ENCODE measurements at places on chromosomes 6 and 20.

DNA sequence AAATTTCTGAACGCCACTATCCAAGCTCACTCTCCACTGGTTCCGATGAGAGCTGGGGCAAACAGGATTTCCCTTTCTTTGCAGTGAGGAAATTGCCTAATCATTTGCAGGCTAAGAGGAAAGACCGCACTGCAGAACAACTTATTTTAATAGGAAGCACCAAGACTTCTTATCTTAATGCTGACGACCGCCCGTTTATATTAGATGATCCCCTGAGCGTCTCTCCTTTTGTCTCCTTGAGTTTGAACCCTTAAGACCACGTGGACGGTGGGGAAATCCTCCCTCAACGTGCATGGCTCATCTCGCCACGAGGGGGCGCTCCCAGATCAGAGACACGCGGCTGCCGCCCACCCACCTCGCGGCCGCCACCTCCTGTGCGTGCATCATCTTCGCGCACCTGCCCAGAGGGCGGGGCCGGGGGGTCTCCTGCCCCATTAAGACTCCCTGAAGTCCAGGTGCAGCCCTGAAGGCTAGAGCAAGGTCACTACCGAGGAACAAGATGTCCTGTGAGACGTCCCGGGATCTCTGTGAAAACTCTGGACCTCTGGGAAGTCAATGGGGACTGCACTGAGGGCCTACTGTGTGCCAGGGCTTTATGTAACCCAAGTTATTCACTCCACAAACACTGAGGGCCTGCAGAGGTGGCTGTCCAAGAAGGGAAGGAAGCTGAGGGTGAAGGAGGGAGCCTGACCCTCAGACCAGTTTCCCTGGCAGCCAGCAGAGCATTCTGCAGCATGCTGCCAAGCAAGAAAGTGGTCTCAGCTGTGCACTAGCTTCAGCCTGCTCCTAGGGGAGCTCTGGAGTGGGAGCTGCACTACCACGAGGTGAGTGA, 28.1 kb downstream of the PDYN start:
- no peak for DNase-seq

DNA sequence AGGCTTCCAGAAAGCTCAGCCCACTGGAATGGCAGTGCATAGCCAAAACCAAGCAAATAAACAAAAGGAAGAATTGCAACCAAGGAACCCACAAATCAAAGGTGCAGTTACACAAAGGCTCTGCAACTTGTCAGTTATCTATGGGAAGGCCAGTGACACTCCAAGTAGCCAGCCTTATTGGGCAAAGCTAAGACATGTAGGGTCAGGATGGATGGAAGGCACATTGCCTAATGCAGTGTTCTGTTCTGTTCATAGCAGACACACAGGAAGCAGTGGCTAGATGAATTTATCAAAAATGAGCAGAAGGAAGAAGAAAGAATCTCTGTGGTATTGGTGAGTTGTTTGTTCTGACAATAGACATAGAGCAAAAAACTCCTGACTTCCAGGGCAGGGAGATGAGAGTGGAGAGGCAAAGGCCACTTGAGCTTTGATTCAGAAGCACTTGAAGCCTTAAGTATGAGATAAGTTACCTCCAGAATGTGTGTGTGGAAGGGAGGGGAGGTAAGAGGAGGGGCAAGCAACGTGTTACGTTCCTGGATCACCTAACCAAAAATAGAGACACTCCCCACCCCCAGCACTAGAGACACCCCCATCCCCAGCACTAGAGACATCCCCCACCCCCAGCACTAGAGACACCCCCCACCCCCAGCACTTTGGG, 57.9 kb upstream of the AKAP12 start:
- no peak for DNase-seq

DNA sequence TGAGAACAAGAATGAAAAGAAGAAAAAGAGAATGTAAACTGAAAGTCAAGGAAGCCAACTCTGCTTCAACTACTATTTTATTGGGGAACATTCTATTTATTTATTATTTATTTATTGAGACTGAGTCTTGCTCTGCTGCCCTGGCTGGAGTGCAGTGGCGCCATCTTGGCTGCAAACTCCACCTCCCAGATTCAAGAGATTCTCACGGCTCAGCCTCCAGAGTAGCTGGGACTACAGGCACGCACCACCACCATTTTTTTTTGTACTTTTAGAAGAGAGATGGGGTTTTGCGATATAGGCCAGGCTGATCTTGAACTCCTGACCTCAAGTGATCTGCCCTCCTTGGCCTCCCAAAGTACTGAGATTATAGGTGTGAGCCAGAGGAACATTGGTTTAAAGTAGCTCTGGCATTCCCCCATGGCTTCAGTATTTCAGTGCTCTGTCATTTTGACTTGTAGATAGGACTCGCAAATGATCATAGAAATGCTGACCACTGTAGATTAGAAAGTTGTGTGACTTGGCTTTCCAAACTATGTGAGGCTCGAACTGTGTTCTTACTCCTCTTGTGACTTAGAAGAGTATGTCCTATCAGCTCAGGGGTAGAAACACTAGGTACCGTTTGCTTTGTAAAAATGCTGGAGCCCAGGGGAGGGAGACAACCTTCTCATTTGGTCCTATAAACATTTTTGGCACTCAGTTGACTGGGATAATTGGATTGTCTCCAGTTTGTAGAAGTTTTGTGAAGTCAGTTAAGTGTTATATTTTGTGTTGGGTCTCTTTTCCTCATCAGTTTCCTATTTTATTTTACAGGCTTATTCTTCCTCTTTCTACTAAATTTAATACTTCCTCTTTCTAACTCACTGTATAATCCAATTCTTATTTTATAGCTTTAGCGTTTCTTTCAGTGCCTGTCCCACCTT, 544.9 kb upstream of the CITED2 start:
- DNase-seq: no peak

GRCh38 chr6:129929433-129929832, 68.3 kb upstream of the TMEM244 start:
- DNase-seq: peak; percentile 59

DNA sequence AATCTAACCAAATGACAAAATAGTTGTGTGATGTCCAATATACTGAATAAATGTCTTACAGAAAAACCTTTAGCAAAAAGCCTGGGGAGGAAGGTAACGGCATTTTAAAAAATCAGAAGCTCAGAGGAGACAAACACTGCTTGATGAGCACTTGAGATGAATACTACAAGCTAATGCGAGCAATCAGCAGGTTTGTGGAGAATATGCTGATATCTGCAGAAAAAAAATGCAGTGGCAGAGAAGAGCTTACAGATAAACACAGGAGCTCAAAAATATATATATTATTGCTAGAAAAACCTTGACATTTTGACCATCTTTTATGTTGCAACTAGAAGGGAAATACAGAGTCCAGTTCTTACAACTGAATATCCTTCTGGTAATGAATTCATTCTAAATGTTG, 972.7 kb downstream of the KIF16B start:
- DNase-seq: no peak

GRCh38 chr6:53627391-53628218, 38.0 kb downstream of the KLHL31 start:
- no peak for DNase-seq

DNA sequence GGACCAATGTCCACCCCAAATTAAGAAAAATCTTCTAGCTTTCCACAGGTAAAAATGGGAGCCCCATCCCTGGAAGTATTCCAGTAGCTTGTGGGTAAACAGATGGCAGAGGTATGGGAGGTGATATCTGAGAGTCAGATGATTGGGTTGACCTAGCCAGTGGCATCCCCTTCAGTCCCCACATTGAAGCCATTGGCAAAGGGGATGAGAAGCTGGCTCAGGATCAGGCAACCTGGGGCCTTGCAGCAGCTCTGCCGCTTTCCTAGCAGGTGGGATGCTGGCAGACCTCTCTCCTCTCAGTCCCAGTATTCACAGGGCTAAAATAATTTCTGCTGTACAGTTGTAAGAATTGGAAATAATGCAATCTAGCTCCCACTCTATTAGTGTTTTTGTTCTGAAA, 108.9 kb upstream of the KCNG1 start:
- no peak for DNase-seq

- DNase-seq: no peak
Measured at GRCh38 chr20:45229264-45230056, 8.3 kb downstream of the SEMG2 start.

GRCh38 chr6:75611011-75611701, 9.5 kb downstream of the SENP6 start:
- DNase-seq: no peak

- no peak for DNase-seq
Measured at GRCh38 chr20:32431457-32431856, 73.3 kb downstream of the ASXL1 start.

DNA sequence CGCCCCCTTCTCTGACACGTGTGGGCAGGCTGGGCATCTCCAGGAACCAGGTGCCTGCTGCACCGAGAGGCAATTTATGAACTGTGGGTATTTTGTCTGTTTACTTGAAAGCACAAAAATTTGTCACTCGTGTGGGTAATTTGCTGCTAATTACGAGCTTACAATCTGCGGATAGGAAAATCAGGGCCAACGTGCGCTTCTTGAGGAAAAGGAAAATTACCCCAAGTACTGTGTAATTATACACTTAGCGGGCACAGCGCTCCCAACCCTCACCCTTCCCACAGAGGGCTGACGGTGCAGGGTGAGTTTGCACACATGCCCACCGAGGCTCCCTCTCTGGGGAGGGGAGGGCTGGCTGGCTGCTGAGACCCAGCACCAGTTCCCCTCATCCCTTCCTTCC, 25.3 kb upstream of the MDGA1 start:
- DNase-seq: no peak

DNA sequence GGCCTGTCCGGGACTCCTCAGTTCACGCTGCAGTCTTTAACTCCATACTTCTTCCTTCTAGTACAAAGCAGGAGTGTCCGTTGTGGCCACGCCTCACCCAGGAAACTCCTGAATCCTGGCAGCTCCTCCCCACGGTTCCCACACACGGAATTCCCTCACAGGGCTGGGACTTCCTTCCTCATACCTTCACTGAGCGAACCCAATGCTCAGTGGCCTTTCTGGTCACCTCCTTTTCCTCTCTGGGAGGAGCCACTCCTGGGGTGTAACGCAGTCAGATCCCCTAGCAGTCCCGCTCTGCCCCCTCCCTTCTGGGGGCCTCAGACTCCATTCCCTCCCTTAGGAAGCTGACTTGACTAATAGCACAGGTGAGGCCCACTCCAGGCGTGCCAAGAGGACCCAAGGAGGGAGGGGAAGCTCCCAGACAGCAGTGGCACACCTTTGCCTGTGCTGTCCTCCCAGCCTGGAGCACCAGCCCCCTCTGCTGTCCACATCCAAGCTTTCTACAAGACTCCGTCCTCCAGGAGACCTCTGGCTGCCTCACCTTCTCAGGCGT, at the start of gene SLC52A3:
SLC52A3 (minus strand) TSS at position 75 of the 553 bp plus-strand sequence. CDS start 2,726 bp downstream, outside the sequence.
- DNase-seq: no peak

DNA sequence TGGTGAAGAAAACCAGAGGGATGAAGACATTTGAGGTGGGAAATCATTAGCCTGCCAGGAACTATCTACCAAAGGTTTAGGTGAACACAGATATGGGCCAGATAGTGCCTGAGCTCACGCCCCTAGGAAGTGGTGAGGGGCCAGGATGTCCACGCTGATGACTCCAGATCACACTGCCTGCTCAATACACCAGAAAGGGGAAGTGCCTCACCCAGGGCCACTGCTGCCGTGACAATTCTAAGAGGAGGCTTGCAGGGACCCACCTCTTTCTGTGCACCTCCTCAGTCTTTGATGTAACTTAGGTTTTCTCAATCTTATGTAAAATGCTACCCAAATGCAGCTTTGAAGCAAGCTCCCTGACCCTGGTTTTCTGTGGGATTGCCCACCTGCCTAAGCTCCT, 5.4 kb upstream of the RAB44 start:
- no peak for DNase-seq

DNA sequence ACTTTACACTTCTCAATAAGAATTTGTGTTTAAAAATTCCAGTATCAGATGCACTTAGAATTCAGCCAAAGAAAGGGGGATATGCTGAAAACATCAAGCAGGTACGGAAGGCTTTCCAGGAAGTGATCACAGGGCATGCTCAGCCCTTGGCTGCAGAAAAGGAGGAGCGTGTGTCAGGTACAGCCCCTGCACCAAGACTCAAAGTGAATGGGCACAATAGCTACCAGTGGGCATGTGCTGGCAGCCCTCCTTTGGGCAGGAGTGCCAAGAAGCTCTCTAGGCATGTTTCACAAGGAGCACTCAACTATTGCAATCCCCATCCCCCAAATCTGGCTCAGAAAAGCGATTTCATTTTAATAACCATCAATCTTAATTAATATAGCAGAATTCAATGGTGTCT, 298.8 kb downstream of the GMDS start:
- DNase-seq: no peak

- DNase-seq: no peak
Measured at GRCh38 chr6:148689168-148689567, 57.7 kb upstream of the UST start.

DNA sequence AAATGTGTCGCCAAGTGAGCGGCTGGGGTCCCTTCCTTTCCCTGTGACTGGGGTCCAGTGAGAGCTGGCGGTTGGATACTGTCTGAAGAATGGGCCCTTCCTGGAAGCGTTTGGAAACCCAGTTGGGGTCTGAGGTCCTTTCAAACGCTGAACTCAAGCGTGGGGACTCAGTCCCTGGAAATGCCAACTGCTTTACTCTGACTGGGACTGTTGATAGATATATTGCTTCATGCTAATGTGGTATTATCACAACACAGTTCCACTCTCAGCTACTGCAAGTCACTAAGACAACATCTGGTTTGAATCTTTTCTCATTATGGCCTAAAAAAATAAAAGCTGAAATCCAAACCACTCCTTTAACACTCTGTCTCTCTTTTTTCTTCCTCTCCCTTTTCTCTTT, 23.7 kb upstream of the PSMF1 start:
- DNase-seq: no peak

DNA sequence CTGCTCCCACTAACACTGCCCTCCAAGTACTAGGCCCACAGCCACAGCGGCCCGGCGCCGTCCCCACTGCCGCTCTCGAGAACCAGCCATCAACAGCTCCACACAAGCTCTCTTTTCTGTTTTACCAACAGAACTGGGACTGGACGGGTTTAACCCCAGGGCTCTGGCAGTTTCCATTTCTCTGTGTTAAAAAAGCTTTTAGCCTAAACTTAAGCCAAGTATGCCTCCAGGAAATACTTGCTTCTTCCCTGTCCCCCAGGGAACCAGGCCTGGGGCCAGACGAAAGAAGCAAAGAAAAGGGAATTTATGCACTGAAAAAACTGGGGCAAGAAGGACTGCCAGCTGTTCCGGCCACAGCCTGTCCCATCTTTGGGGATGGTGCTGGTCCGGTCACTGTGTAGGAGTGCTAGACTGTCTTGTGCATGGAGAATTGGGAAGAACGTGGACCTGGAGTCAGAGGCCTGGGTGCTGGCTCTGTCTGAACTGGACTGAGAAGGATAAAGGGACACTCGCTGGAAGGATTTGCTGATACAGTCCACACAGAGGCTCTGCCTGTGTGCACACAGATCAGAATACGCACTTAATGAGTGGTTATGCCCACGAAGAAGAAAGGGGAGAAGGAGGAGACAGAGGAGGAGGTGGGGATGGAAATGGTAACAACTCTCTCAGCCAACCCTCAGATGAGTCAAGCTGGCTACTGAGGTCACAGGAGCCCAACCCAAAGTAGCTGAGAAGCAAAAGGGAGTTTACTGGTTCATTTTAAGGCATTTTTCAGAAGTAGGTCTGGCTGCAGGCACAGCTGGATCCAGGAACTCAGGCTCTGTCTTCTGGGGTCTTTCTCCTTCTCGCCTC, 254.4 kb upstream of the PMEPA1 start:
- no peak for DNase-seq
